ENCODE measurements at places on chromosomes 2 and 18. TPM values are rescaled to one million over a fixed set of nuclear protein-coding genes. Genes with fewer than 3 reads are reported as not detected.

The LOXL3 gene
- 11.1 TPM for total RNA-seq

GRCh38 chr2:222982010-222982908 is 69.7 kb upstream of the KCNE4 start:
- peak; percentile 50 for DNase-seq
- H3K4me3 ChIP-seq = no peak overlapping the region
- H3K4me1 ChIP-seq = no peaks in the 10 kb centered on the region
- no peaks in the 10 kb centered on the region for H3K36me3 ChIP-seq

- H3K27ac ChIP-seq = no peak overlapping the region
- no peaks in the 10 kb centered on the region for H3K36me3 ChIP-seq
- no peak overlapping the region for H3K4me3 ChIP-seq
- peak; percentile 18 for DNase-seq
These were observed 94.6 kb downstream of the PLEKHM3 start for GRCh38 chr2:207930747-207931146.

The MITD1 gene
- total RNA-seq = 17.6 TPM

GRCh38 chr18:36322408-36322728 is 24.9 kb downstream of the FHOD3 start:
- H3K4me3 ChIP-seq = no peak overlapping the region
- no peak for DNase-seq
- H3K27ac ChIP-seq = no peak overlapping the region
- H3K4me1 ChIP-seq = no peaks in the 10 kb centered on the region
- no peaks in the 10 kb centered on the region for H3K36me3 ChIP-seq

DNA sequence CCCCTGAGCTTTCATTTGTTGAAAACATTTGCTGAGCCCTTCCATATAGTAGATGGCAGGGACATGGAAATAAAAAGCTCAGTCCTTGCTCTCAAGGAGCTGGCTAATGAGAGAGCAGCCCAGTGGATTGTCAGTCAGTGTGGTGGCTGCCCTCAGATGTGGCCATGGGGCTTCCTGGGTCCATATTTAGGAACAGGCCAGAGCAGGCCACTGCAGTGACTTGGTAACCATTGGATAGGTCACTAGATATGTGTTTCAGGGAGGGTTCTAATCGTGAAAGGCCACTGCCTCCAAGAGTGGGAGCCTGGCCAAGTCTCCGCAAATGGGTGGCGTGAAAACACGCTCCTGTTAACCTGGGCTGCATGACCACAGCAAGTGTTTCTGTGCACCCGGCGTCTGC is 37.4 kb downstream of the NPAS2 start:
- H3K4me1 ChIP-seq = no peaks in the 10 kb centered on the region
- no peaks in the 10 kb centered on the region for H3K36me3 ChIP-seq
- no peak overlapping the region for H3K4me3 ChIP-seq
- H3K27ac ChIP-seq = no peak overlapping the region

The RAB17 gene
- 48.0 TPM for total RNA-seq

DNA sequence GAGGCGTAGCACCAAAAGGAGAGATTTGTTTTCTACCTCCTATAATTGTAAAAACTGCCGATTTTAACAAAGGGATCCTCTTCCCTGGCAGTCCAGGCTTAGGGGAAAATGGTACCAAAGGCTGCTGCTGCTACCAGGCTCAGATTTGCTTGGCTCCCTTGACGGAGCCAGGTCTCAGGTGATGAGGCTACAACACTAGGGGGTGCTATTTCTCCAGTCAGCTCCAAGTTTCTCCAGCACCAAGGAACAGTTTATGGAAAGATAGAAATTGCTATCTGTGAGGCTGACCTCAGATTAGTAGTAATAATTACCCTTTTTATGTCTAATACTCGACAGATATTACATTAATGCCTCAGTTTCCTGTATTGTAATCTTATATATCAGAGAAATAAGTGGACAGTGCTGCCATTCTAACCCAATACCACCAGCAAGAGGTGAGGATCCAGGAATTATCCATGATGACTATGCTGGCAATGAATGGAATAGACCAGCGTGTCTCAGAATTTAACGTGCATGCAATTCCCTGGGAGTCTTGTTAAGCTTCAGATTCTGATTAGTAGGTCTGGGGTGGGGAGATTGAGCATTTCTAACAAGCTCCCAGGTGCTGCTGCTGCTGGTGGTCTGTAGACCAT is 111.3 kb downstream of the ESCO1 start:
- no peaks in the 10 kb centered on the region for H3K27me3 ChIP-seq
- H3K36me3 ChIP-seq = no peaks in the 10 kb centered on the region
- peak; percentile 55 for DNase-seq
- H3K27ac ChIP-seq = no peak overlapping the region
- no peak overlapping the region for H3K4me3 ChIP-seq
- H3K4me1 ChIP-seq = no peaks in the 10 kb centered on the region

GRCh38 chr2:234242459-234242836 is 191.9 kb downstream of the SPP2 start:
- no peak for DNase-seq
- no peak overlapping the region for H3K4me3 ChIP-seq
- no peaks in the 10 kb centered on the region for H3K36me3 ChIP-seq
- H3K27ac ChIP-seq = no peak overlapping the region
- H3K27me3 ChIP-seq = no peaks in the 10 kb centered on the region
- no peaks in the 10 kb centered on the region for H3K4me1 ChIP-seq

The CD207 gene
- 0.86 TPM for total RNA-seq

The MFSD2B gene
- total RNA-seq = 2.3 TPM

GRCh38 chr2:111623380-111623779 is 260.6 kb downstream of the ANAPC1 start:
- no peak for DNase-seq
- no peaks in the 10 kb centered on the region for H3K27me3 ChIP-seq
- H3K27ac ChIP-seq = no peak overlapping the region

DNA sequence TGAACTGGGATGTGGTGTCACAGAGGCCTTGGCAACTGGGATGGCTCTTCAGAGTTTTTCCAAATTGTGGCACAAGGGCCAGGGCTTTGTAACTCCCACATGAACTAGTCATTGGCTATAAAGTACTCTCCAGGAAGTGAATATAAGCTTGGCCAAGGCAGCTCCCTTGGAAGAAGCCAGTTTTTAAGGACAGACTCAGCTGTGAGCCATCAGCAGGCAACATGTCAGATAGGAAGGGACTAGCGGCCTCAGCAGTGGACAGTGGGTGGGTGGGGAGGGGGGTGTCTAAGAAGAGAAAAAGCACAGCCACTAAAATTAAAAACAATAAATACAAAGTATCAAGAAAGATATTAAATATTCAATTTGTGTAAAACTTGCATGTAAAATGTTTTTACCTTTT is 691.1 kb upstream of the PIK3C3 start:
- no peaks in the 10 kb centered on the region for H3K27me3 ChIP-seq
- H3K36me3 ChIP-seq = no peaks in the 10 kb centered on the region
- no peaks in the 10 kb centered on the region for H3K4me1 ChIP-seq
- DNase-seq = peak; percentile 86
- H3K27ac ChIP-seq = no peak overlapping the region

The ABCG5 gene
- not detected for total RNA-seq

DNA sequence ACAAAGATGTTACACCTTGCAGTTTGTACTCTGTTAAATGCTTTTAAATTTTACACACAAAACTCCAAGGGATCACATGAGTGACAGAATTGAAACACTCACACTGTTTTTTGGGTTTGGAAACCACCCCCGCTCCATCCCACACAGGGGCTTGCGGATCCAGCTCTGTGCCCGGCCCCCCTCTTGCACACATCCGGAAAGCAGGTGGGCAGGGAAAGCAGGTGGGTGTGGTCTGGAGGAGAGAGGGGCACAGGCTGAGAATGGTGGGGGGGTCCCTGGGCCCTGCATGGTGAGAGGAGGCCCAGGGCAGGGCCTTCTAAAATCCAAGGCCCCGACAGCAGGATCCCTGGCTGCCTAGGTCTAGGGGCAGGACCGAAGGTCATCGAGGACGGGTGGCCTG is 88.5 kb upstream of the HPCAL1 start:
- no peak overlapping the region for H3K27ac ChIP-seq
- H3K4me1 ChIP-seq = no peaks in the 10 kb centered on the region
- no peaks in the 10 kb centered on the region for H3K27me3 ChIP-seq
- H3K36me3 ChIP-seq = no peaks in the 10 kb centered on the region
- H3K4me3 ChIP-seq = no peak overlapping the region
- no peak for DNase-seq

- H3K4me1 ChIP-seq = peaks cover 8% of the 10 kb centered on the region
- H3K27ac ChIP-seq = peak overlapping the region; percentile 52
- no peak overlapping the region for H3K4me3 ChIP-seq
- no peaks in the 10 kb centered on the region for H3K27me3 ChIP-seq
- no peaks in the 10 kb centered on the region for H3K36me3 ChIP-seq
- DNase-seq = no peak
These were observed 56.7 kb downstream of the HS1BP3 start for GRCh38 chr2:20594048-20594750.

The PIEZO2 gene
- 33.2 TPM for total RNA-seq

DNA sequence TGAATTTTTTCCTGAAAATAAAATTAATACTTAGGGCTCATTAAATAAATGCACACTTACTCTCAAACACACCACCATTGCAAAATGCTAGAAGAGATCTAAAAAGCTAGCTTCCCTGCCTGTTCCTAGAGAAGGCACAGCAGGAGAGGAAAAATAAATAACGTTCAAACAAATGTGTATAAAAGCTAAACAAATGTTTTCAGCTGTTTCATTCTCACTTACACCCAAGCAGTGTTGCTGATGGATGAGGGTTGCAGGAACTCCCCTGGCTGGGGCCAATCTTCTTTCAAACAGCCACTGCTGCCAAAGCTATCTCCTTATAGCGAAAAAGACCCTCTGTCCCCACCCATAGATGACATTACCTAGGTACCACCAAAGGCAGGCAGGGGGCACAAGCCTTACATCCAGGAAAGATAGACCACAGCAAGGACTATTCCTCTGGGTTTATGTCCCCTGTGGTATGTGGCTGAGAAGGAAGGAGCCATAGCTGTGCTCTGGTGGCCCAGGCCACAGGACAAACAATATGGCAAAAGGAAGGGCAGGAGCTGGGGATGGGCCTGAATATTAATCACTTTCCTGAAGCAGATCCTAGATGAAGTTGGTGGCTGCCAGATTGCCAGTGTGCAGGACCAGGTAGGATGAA is 214.6 kb downstream of the TTC32 start:
- H3K4me3 ChIP-seq = no peak overlapping the region
- no peak overlapping the region for H3K27ac ChIP-seq
- H3K4me1 ChIP-seq = no peaks in the 10 kb centered on the region
- peak; percentile 69 for DNase-seq

GRCh38 chr18:10164271-10165071 is 250.7 kb downstream of the VAPA start:
- no peak overlapping the region for H3K27ac ChIP-seq
- no peak for DNase-seq
- no peak overlapping the region for H3K4me3 ChIP-seq
- H3K36me3 ChIP-seq = no peaks in the 10 kb centered on the region
- no peaks in the 10 kb centered on the region for H3K27me3 ChIP-seq

- no peaks in the 10 kb centered on the region for H3K36me3 ChIP-seq
- no peak overlapping the region for H3K4me3 ChIP-seq
- DNase-seq = peak; percentile 71
- no peaks in the 10 kb centered on the region for H3K27me3 ChIP-seq
- H3K4me1 ChIP-seq = no peaks in the 10 kb centered on the region
These were observed 332.8 kb upstream of the UBE2E3 start for GRCh38 chr2:180647621-180648020.

The RNF125 gene
- 4.8 TPM for total RNA-seq

The CIB4 gene
- 1.3 TPM for total RNA-seq

- H3K4me3 ChIP-seq = no peak overlapping the region
- H3K36me3 ChIP-seq = peaks cover 3% of the 10 kb centered on the region
- DNase-seq = no peak
- H3K4me1 ChIP-seq = no peaks in the 10 kb centered on the region
- H3K27ac ChIP-seq = no peak overlapping the region
These were observed 323.7 kb downstream of the ARHGAP15 start for GRCh38 chr2:143452817-143453451.

GRCh38 chr18:61929881-61930640 is 37.3 kb upstream of the RNF152 start:
- no peak overlapping the region for H3K27ac ChIP-seq
- H3K36me3 ChIP-seq = no peaks in the 10 kb centered on the region
- H3K27me3 ChIP-seq = no peaks in the 10 kb centered on the region

The SRD5A2 gene
- 5.3 TPM for total RNA-seq

The CPLX4 gene
- not detected for total RNA-seq

The TMEM247 gene
- total RNA-seq = not detected

The RAMP1 gene
- 10.5 TPM for total RNA-seq

DNA sequence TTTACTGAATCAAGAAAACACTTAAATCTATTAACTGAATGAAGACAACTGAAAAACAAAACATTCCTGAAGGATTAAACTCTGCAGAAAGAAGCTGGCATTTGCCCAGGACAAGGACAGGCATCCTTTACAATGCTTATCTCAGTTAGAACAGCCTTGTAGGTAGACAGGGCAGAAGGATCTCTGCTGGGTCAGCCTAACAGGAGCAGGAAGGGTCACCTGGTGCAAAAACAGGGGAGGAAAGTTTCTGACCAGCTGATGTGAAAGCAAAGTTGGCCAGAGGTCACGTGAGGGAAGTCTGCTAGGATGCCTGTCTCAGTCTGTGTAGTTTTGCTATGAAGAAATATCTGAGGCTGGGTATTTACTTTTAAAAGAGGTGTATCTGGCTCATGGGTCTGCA is 348.6 kb downstream of the ANAPC1 start:
- no peaks in the 10 kb centered on the region for H3K36me3 ChIP-seq
- peak; percentile 43 for DNase-seq
- no peaks in the 10 kb centered on the region for H3K4me1 ChIP-seq

The SLC19A3 gene
- 28.1 TPM for total RNA-seq

The RUFY4 gene
- 0.15 TPM for total RNA-seq

DNA sequence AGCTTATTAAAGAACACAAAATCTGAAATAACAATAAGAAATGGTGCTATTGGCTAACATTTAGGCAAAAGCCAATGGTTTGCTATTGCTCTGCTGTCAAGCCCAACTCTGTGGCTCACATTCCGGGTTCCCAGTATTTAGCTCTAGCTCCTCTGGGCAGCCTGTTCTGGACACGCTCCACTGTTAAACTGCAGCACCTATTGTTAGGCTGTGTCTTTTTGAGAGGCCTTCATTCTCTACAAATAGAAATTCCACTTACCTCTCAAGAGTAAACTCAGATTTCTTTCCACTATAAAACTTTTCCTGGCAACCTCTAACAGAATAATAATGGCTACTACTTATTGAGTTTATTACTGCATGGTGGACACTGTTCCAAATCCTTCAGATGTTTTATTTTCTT is 3.7 kb upstream of the KLHL14 start:
- no peaks in the 10 kb centered on the region for H3K36me3 ChIP-seq
- H3K4me3 ChIP-seq = no peak overlapping the region
- peaks cover 7% of the 10 kb centered on the region for H3K27me3 ChIP-seq

Measured in lung (tissue), 17 donors.